Activated T-cell treated with anti-CD3 and anti-CD28 coated beads, Interleukin-2, amount 50 U/mL, for 72 hours (primary cell): ENCODE measurements at places on chromosomes 1 and 21. TPM values are rescaled to one million over a fixed set of nuclear protein-coding genes. Genes with fewer than 3 reads are reported as not detected.
A peak's percentile ranks its signal among the peaks of the same experiment; 100 is the strongest.

MAP10 gene
- total RNA-seq: 1.7 TPM

DNA sequence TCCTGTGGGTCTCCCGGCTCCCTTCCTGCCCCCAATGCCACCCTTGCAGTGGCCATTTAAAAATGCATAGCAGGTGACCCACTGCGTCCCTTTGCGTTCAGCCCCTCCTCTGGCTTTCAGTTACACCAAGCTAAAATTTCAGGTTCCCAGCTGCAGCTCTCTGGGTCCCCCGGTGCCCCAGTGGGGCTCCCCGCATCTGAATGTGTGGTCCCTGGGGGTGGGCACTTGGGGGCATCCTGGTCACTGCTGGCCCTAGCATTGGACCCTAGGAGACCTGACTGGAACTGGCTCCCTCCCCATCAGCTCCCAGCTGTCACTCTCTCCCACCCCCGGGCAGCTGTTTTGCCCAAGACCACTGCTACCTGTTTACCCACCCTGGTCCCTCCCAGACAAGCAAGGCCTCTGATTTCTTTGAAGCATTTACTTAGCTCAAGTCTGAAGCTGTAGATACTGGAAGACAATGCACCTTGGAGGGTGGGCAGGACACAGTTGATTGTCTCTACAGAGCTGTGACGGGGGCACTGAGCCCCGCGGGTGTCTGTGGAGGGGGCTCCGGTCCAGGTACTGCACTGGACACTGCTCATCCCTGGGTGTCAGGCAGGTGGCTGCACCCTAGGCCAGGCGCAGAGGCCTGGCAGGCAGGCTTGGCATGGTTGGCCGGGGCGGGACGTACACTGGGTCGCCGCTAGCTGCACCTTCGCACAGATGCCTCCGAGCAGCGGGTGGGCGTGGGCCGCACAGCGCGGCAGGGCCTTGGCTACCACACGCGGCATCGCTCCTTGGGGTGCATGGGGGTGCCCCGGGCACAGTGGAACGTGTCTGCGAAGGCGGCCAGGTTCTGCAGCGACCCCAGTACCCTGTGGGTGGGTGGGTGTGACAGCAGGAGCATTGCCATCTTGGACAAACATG, 3.9 kb downstream of the PRXL2B start:
- DNase-seq: no peak
- no peak overlapping the region for H3K27ac ChIP-seq
- no peaks in the 10 kb centered on the region for H3K4me1 ChIP-seq
- no peak overlapping the region for H3K4me3 ChIP-seq

- peaks cover 11% of the 10 kb centered on the region for H3K4me1 ChIP-seq
- H3K27ac ChIP-seq: no peak overlapping the region
- no peak for DNase-seq
- H3K4me3 ChIP-seq: no peak overlapping the region
Measured at GRCh38 chr1:83766241-83766691, 232.7 kb downstream of the TTLL7 start.

DNA sequence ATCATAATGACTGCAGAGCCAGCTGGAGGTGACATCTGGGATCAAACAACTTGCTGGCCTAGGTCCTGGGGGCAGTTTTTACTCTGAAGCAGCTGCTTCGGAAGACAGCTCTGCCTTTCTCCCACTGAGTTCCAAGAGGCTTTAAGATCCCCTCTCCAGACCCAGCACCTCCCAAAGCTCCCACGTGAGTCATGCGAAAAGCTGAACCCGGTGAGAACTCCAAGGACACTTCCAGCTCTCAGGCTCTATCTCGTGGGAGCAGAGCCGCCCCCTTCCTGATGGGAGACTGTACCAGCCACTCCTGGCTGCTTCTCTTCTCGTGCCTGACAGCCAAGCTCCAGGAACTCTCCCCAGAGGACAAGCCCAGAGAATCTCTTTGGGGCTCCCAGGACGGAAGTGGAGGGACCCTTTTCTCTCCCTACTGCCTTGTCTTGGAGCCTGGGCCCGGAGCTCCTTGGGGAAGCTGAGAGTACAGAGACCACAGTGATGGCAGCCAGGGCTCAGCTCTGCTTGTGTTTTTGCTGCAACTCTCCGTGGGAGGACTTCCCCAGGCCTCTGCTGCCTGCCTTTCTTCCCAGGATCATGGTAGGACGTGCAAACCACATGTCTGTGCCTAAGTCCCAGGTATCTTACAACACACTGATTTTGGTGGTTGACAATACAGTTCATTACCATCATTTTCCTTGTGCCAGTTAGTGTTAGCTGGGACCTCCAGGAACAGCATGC, 40.6 kb downstream of the STUM start:
- no peak overlapping the region for H3K27ac ChIP-seq
- no peaks in the 10 kb centered on the region for H3K4me1 ChIP-seq
- no peak for DNase-seq
- H3K4me3 ChIP-seq: no peak overlapping the region

- peak overlapping the region; percentile 27 for H3K4me3 ChIP-seq
- DNase-seq: peak; percentile 70
- peaks cover 12% of the 10 kb centered on the region for H3K36me3 ChIP-seq
- H3K27me3 ChIP-seq: no peaks in the 10 kb centered on the region
Measured at GRCh38 chr21:34836103-34836932, 167.5 kb downstream of the CLIC6 start.

- H3K4me3 ChIP-seq: peak overlapping the region; percentile 21
- H3K27me3 ChIP-seq: no peaks in the 10 kb centered on the region
- DNase-seq: no peak
- peaks cover 7% of the 10 kb centered on the region for H3K36me3 ChIP-seq
- H3K4me1 ChIP-seq: peaks cover 51% of the 10 kb centered on the region
Measured at GRCh38 chr1:24639881-24640280, 3.2 kb upstream of the SRRM1 start.

- peak overlapping the region; percentile 98 for H3K4me3 ChIP-seq
- H3K36me3 ChIP-seq: peaks cover 5% of the 10 kb centered on the region
- DNase-seq: peak; percentile 46
- H3K4me1 ChIP-seq: peaks cover 84% of the 10 kb centered on the region
- peak overlapping the region; percentile 100 for H3K27ac ChIP-seq
- H3K27me3 ChIP-seq: no peaks in the 10 kb centered on the region
Measured at GRCh38 chr1:26786437-26787380, 1.0 kb upstream of the PIGV start.

SELENOF gene
- total RNA-seq: 149 TPM

RCAN1 gene
- total RNA-seq: 13.3 TPM

DNA sequence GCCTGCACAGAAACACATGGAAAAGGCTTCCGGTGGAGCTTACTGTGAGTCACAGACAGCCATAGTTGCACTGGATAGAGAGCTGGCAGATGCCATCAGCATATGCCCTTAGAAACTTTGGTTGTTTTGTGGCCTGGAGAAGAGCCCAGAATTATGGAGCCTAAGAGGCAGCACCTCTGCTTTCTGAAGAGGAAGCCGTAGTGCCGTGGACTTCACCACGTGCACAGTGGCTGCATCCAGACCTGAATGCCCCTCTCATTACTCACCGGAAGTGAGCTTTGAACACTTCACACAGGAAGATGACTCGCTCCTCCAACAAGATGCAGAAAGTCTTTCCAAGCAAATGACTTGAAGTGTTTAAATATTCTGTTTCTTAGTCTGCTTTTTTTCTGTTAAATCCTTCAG, 28.4 kb downstream of the JUN start:
- H3K4me3 ChIP-seq: peak overlapping the region; percentile 60
- peak overlapping the region; percentile 58 for H3K27ac ChIP-seq
- peak; percentile 69 for DNase-seq
- no peaks in the 10 kb centered on the region for H3K36me3 ChIP-seq

GRCh38 chr1:181033128-181033798, 520 bp upstream of the MR1 start:
- H3K4me3 ChIP-seq: peak overlapping the region; percentile 94
- H3K27me3 ChIP-seq: no peaks in the 10 kb centered on the region
- peak; percentile 34 for DNase-seq
- H3K27ac ChIP-seq: peak overlapping the region; percentile 100
- peaks cover 7% of the 10 kb centered on the region for H3K36me3 ChIP-seq

- no peaks in the 10 kb centered on the region for H3K4me1 ChIP-seq
- H3K4me3 ChIP-seq: no peak overlapping the region
- no peaks in the 10 kb centered on the region for H3K27me3 ChIP-seq
Measured at GRCh38 chr1:195019385-195019784, 1588.9 kb downstream of the KCNT2 start.

- H3K36me3 ChIP-seq: no peaks in the 10 kb centered on the region
- no peak overlapping the region for H3K4me3 ChIP-seq
- DNase-seq: no peak
- H3K27ac ChIP-seq: no peak overlapping the region
- peaks cover 6% of the 10 kb centered on the region for H3K27me3 ChIP-seq
Measured at GRCh38 chr1:205920861-205921569, 22.2 kb downstream of the SLC26A9 start.

GRCh38 chr1:2987773-2988172, 33.5 kb upstream of the ACTRT2 start:
- DNase-seq: no peak
- H3K36me3 ChIP-seq: no peaks in the 10 kb centered on the region
- H3K4me1 ChIP-seq: no peaks in the 10 kb centered on the region
- no peak overlapping the region for H3K4me3 ChIP-seq
- H3K27me3 ChIP-seq: peaks cover 10% of the 10 kb centered on the region
- no peak overlapping the region for H3K27ac ChIP-seq

DNA sequence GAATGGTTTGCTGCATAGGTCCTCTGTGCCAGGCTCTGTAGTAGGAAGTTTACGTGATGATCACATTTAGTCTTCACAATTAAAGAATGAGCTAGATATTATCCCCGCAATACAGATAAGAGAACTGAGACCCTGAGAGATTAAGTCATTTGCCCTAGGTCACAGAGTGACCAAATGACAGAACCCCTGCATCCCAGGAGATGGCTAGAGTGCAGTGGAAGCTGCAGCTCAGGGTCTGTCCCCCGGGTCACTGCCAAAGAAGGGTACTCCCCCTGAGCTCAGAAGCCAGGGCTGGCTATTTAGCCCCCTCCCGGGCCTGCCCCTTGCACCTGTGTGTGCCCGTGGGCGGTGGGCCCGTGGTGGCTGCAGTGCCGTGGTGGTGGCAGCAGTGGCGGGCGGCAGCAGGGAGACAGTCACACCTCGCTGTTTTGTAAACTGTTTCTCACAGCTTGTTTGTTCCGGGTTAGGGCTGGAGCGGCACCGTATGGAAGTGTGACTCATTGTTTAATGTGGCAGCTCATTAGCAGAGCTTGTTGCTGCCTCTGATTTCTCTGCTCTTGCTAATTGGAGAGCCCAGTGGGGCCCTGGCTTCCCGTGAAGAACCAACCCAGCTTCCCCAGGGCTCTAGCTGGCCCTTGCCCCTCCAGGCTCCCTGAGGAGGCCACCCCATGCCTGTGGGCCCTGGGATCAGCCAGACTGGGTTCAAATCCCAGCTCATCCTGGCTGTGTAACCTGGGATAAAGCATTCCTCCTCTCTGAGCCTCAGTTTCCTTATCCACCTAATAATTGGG, 19.3 kb upstream of the FOXO6 start:
- H3K36me3 ChIP-seq: peaks cover 6% of the 10 kb centered on the region
- H3K27me3 ChIP-seq: peaks cover 15% of the 10 kb centered on the region
- peaks cover 23% of the 10 kb centered on the region for H3K4me1 ChIP-seq

DNA sequence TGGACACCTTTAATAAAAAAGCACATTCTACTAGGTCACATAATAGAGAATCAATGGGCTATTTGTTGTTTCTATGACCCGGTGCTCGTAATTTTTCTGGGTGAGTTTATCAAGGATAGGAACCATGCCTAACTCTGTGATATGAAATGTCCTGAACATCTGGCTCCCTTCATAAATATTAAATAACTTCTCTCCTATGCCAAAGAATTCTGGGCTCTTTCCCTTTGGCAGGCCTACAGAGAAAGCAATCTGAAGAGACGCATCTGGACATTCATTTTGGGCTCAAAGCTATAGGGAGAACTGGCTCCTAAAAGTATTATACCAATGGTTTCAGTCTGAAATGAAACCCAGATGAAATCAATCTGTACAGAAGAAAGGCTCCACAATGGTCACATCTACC, 38.8 kb upstream of the ANGPTL7 start:
- H3K27ac ChIP-seq: no peak overlapping the region
- no peaks in the 10 kb centered on the region for H3K27me3 ChIP-seq
- H3K4me1 ChIP-seq: no peaks in the 10 kb centered on the region
- peaks cover 12% of the 10 kb centered on the region for H3K36me3 ChIP-seq

- no peak overlapping the region for H3K27ac ChIP-seq
- peak; percentile 6 for DNase-seq
- peak overlapping the region; percentile 56 for H3K4me3 ChIP-seq
Measured at GRCh38 chr21:35438643-35439404, 389.7 kb upstream of the RUNX1 start.

- no peaks in the 10 kb centered on the region for H3K4me1 ChIP-seq
- no peak overlapping the region for H3K4me3 ChIP-seq
- no peak overlapping the region for H3K27ac ChIP-seq
- H3K27me3 ChIP-seq: peaks cover 36% of the 10 kb centered on the region
Measured at GRCh38 chr1:46793126-46793525, 5.7 kb upstream of the CYP4B1 start.

ITLN2 gene
- not detected for total RNA-seq

GRCh38 chr1:109543283-109543987, 3.8 kb downstream of the GPR61 start:
- peaks cover 17% of the 10 kb centered on the region for H3K4me1 ChIP-seq
- H3K27me3 ChIP-seq: no peaks in the 10 kb centered on the region
- DNase-seq: no peak
- peaks cover 4% of the 10 kb centered on the region for H3K36me3 ChIP-seq
- no peak overlapping the region for H3K27ac ChIP-seq
- no peak overlapping the region for H3K4me3 ChIP-seq

SDF4 gene
- total RNA-seq: 188 TPM

DNA sequence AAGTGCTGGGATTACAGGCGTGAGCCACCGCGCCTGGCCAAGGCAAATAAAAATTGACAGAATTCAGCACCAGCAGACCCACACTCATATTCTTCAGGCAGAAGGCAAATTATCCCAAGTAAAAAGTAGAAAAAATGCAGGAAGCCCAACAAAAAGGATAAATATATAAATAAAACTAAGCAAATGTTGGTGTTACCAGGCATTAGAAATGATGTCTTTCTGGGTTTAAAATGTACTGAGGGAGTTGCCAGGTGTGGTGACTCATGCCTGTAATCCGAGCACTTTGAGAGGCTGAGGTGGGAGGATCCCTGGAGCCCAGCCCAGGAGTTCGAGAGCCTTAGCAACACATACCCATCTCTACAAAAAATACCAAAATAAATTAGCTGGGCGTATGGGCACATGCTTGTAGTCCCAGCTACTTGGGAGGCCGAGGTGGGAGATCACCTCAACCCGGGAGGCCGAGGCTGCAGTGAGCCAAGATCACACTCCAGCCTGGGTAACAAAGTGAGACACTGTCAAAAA, 6.3 kb downstream of the INTS11 start:
- H3K27ac ChIP-seq: no peak overlapping the region
- peaks cover 7% of the 10 kb centered on the region for H3K36me3 ChIP-seq
- H3K27me3 ChIP-seq: no peaks in the 10 kb centered on the region

GRCh38 chr1:111732718-111733117, 6.5 kb downstream of the INKA2 start:
- H3K4me3 ChIP-seq: no peak overlapping the region
- peaks cover 9% of the 10 kb centered on the region for H3K27me3 ChIP-seq
- peaks cover 6% of the 10 kb centered on the region for H3K4me1 ChIP-seq
- DNase-seq: no peak
- H3K27ac ChIP-seq: no peak overlapping the region
- no peaks in the 10 kb centered on the region for H3K36me3 ChIP-seq

FAM151A gene
- total RNA-seq: not detected

GRCh38 chr1:218472885-218473284, 127.7 kb downstream of the TGFB2 start:
- no peak for DNase-seq
- H3K4me1 ChIP-seq: peaks cover 14% of the 10 kb centered on the region
- H3K27ac ChIP-seq: no peak overlapping the region
- no peak overlapping the region for H3K4me3 ChIP-seq
